Stimulated activated memory B cell treated with anti-CD40 and anti-IgM and Interleukin-4, amounts not matched to agents 10 μg/mL and 1 μg/mL and 100 μg/mL, for 72 hours (primary cell): ENCODE measurements at places on chromosomes 2 and 18.

DNA sequence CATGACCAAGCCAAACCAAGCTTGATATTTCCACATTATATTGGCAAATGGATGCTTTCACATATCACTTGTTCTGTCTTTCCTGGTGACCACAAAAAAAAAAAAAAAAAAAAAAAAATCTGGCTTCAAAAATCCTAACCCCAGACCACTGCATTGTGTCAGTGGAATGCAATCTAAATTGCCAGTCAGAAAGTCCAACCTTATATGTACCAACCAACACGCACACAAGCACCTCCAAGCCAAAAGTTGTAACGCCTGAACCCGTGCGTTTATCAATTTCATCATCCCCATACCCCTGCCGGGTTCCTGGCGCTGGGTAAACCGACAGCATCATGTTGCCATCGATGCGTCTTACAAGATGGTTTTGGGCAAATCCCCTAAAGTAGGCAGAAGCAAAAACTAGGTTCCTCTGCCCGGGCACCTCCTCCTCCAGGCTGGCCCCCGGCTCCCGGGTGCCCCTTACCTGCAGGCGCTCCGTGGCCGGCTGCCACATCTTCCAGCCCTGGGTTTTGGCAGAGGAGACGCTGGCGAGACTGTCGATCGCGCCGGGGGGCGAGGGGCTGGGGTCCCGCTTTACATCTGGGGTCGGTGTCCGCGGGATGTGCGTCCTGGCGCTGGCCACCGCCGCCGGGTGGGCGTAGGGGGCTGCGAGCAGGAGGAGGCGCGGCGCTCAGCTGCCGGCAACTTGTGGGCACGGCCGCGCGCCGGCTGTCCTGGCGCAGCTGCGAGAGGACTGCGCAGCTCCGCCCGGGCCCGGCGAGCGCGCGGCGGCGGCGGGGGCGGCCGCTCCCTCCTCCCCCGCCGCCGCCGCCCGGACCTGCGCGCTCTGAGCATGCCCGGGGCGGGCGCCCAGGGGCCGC lies at the start of gene PID1:
TSS of gene PID1 (minus strand) at position 737 of the 860 bp plus-strand sequence. CDS start at position 493, 244 bp downstream.
- ATAC-seq, result no peak

DNA sequence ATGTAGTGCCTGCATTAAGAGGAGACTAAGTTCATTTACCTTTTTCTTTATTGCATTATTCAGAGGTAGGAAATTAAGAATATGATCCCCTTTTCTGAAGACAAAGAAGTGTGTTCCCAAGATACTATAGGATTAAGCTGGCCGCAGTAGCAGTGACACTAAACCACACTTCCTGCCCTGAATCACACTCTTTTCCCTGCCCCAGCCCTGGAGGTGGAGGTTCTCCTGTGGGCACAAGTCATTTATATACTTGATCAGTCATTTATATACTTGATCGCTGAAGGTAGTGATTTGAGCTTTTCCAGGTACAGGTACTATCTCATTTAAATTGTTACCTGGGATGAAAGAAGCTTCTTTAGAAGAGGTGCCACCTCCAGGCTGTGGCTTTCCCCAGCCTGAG lies 78.6 kb downstream of the ARMC9 start:
- no peak for ATAC-seq

DNA sequence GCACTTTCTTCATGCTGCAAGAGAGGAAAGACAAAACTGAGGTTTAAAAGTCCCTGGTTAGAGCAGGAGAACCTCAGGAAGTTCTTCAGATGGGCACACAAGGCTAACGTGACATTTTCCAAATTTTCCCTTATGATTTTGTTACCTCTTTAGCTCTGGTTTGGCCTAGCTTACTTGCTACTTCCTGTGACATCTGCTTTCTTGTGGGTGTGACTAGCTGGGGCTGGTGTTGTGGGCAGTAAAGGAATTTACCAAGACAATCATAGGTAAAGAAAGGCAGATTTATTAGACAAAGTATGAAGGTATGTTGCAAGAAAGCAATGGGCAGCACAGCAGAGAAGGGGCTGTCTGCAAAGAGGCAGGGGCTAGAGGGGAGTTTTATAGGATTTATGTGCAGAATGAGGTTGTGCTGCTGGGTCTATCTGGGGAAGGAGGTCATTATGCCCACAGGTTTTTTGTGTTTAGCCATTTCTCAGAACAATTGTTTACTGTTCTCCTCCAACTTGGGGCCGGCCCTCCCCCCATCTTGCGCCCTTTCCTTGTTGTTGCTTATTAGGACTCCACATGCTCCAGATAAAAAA lies 6.7 kb upstream of the TNP1 start:
- no peak for ATAC-seq

GRCh38 chr2:85308896-85309555 lies 18.8 kb downstream of the TGOLN2 start:
- ATAC-seq, result peak; percentile 35

- ATAC-seq, result no peak
Observed at GRCh38 chr18:50163505-50163904, 31.4 kb downstream of the MYO5B start.

DNA sequence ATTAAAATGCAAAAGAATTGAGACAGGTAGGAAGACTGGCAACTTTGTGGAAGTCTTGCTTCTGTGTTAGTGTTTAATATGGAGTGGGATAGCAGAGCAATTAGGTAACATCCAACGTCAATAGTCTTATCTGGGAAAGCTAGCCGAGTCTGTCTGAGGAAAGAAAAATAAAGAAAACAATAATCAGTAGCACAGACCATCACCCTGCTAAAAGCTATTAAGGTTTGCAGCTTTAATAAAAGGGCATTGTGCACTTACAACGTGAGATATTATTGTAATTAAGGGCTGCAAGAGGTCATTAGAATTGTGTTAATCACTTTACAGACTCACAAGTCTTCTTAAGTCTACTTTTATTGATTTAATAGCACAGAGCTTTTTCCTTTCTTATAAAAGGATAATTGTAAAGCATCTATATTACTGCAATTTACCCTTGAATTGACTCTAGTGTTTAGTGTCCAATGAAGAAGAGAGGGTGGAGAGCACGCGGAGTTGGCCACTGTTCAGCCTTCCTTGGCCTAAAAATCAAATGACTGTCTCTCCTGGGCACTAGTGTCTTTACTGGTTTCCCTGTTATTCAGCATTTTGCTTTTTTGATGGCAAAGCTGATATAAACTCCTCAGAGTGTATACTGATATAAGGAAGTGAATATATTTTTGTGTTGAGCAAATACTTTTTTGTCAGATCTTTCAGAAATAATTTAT lies 2.0 kb downstream of the CDH7 start:
- no peak for ATAC-seq

DNA sequence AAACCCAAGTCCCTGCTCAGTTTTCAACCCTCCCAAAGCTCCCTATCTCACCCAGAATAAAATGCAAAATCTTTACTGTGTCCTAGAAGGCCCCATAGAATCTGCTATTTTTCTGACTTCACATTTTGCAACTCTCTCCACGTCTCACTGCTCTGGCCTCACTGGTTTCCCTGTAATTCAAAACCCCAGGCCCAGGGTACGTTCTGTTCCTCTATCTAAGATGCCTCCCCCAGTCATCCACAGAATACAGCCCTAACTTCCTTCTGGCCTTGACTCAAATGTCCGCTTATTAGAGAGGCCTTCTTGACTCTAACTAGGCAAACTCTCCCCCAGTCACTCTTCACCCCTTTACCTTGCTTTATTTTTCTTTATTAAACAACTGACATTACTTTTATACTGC lies 42.0 kb downstream of the FAM161A start:
- no peak for ATAC-seq

DNA sequence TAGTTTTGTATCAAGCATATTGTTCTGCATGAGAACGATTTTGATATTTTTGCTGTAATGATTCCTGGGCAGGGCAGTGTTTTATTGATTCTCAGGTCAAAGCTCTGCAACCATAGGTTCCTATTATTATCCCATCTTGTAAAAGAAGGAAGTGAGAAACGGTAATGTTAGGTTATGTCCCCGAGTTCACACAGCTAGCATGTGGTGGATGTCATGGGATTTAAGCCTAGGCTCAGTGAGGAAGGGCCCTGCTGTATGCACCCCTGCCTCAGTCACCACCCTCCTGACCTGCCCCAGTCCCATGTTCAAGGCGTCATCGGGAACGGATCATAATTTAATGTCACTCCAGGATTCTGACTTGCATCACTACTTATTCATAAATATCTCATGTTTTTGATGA lies 10.7 kb downstream of the ACP1 start:
- ATAC-seq, result peak; percentile 66

- no peak for ATAC-seq
Observed at GRCh38 chr2:117055499-117056375, 758.8 kb upstream of the DDX18 start.

- no peak for ATAC-seq
Observed at GRCh38 chr2:20191714-20192569, 33.0 kb downstream of the SDC1 start.

DNA sequence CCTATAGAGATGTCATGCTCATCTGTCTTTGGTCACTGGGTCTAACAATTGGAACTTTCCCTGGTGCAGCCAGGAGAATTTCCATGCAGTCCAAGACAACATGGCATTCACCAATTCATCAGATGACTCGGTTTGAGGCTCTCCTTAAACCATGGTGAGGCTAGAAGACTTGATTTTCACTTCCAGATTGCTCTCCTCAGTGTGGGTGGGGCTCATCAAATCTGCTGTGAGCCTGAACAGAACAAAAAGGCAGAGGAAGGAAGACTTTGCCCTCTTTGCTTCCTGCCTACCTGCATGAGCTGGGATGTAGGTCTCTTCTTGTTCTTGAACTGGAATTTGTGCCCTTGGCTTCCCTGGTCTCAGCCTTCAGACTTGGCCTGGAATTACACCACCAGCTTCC lies 203.4 kb upstream of the TRIB2 start:
- ATAC-seq, result peak; percentile 47

- no peak for ATAC-seq
Observed at GRCh38 chr2:99862566-99862965, 279.8 kb downstream of the AFF3 start.

- ATAC-seq, result peak; percentile 82
Observed at GRCh38 chr2:120294008-120294340, 41.3 kb downstream of the RALB start.

DNA sequence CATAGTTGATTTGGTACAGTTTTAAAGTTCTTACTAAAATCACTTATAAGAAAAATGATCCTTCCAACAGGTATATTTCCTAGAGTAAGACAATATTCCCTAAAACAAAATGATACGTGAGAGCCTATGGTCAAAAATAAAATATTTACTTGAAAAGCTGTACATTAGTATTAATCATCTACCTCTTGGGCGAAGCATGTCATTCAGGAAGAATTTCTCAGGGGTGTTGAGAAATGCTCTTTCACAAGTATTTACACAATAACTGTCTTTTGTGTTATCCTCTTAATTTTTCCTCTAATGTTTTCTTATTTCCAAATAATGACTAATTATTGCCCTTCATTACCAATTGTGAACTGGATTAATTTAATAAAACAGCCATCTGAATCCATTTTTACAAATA lies 466.3 kb downstream of the SATB2 start:
- ATAC-seq, result no peak

- no peak for ATAC-seq
Observed at GRCh38 chr2:149766339-149766738, 178.8 kb upstream of the MMADHC start.

GRCh38 chr2:68730828-68731227 lies 3.8 kb upstream of the ARHGAP25 start:
- ATAC-seq, result no peak

DNA sequence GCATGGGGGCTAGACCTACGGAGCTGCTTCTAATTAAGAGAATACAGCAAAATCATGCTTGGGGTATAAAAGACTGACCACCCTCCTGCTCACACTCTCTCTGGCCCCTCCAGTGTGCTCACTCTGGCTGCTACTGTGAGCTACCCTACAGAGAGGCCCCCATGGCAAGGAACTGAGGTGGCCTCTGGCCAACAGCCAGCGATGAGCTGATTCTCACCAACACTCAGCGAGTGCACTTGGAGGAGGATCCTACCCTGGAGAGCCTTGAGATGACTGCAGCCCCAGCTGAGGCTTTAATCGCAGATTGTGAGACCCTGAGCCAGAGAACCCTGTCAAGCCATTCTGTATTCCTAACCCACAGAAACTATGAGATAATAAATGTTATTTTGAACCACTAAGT lies 88.2 kb downstream of the GFPT1 start:
- no peak for ATAC-seq

GRCh38 chr2:150625303-150625702 lies 137.8 kb upstream of the RND3 start:
- no peak for ATAC-seq

DNA sequence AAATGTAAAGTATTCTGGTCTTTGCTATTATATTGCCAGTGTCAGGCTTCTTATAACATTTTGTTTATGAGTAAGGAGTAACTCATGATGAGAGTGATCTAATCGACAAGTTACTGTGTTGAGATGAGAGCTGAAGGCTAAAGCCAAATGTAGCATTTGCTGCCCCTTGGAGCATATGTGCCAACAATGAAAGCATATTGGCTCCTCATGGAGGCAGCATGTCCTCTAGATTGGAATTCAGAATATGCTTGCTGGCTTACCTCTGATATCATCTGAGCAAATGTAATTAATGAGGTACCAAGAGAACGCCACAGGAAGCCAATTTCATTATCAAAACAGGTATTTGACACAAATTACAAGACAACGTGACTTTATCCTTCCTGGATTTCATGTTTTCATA lies 781.1 kb upstream of the FSHR start:
- ATAC-seq, result no peak

- no peak for ATAC-seq
Observed at GRCh38 chr2:197349699-197350098, 39.1 kb upstream of the ANKRD44 start.

GRCh38 chr2:222566229-222566628 lies 89.7 kb downstream of the FARSB start:
- ATAC-seq, result no peak

GRCh38 chr2:132549935-132550670 lies 119.9 kb downstream of the LYPD1 start:
- ATAC-seq, result no peak
